GM04503 (cell line): ENCODE measurements at places on chromosomes 2 and 18.

DNA sequence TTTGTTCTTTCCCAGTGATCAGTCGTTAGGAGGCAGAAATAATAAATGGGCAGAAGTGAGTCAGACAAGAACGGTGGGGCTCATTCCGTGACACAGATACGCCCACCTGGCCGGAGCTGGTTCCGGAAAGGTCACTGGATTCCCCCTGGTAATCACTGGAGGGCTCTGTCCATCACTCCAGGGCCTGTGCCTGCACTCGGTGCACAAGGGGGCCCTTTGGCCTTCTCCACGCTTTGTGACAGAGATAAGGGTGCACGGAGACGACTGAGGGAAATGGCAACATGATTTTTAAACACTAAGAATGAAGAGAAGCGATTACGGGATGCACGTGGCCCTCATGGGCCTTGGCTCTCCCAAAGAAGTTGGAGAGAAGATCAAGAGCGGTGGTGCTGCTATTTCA is 84.4 kb downstream of the PTGR3 start:
- DNase-seq = no peak

- DNase-seq = no peak
Observed at GRCh38 chr2:76640905-76641304, 881.3 kb downstream of the LRRTM4 start.

- peak; percentile 56 for DNase-seq
Observed at GRCh38 chr2:160566717-160567116, 73.1 kb upstream of the RBMS1 start.

DNA sequence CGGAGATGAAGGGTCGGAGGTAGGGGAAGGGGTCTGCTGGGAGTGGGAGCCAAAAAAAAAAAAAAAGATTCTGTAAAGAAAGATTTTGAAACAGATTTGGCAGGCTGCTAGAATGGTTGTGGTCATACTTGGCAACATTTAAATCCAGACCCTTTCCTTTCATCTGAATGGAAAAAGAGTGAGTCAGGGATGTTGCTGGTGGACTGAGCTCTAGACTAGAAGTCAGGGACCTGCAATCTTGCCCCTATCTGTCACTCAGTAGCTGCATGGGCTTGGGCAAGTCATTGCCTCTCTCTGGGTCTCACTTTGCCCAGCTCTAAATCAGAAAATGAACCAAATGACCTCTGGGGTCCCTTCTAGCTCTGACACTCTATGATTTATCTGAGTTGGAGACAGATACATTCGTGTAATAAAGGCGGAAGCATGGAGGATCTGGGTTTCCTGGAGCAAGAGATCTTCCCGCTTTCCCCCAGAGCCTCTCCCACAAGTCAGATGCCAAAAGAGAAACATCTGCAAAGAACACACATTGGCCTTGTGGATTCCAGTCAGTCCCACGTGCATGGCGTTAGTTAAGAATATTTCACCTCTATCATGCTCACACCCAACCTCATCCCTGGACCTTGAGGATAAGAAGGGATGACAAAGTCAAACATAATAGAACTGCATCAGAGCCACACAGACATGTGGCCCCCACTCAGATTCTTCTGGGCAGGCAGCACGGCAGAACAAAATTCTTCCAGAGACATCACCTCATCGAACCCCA is 58.5 kb downstream of the ADD2 start:
- no peak for DNase-seq

- DNase-seq = no peak
Observed at GRCh38 chr2:155958834-155959233, 373.7 kb downstream of the NR4A2 start.
